ENCODE measurements at places on chromosomes 16 and 17.

- DNase-seq = no peak
Measured at GRCh38 chr17:70564006-70564620, 394.8 kb downstream of the KCNJ2 start.

DNA sequence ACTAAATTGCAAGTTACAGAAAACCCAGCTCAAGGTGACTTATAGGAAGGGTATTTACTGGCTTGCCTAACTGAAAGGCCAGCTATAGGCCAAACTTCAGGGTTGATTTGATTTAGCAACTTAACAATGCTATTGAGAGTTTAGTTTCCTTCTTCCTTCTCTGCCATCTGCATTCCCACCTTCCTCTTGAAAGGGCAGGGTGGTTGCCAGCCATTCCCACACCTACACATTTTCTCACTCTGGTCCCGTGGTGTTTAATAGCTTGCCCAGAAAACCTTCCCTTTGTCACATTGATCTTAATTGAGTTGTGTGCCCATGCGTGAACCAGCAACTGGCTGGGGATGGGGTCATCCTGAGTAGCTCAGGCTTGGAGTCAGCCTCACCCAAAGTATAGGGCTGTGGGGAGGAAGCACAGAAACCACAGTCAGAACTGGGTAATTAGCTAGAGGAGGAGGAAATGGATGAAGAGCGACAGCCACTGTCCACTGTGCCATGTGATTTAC is 194.7 kb downstream of the SPECC1 start:
- DNase-seq = no peak

GRCh38 chr16:84715854-84716253 is 16.1 kb downstream of the USP10 start:
- DNase-seq = no peak

- DNase-seq = peak; percentile 57
Measured at GRCh38 chr16:77336637-77337036, 98.2 kb downstream of the ADAMTS18 start.

DNA sequence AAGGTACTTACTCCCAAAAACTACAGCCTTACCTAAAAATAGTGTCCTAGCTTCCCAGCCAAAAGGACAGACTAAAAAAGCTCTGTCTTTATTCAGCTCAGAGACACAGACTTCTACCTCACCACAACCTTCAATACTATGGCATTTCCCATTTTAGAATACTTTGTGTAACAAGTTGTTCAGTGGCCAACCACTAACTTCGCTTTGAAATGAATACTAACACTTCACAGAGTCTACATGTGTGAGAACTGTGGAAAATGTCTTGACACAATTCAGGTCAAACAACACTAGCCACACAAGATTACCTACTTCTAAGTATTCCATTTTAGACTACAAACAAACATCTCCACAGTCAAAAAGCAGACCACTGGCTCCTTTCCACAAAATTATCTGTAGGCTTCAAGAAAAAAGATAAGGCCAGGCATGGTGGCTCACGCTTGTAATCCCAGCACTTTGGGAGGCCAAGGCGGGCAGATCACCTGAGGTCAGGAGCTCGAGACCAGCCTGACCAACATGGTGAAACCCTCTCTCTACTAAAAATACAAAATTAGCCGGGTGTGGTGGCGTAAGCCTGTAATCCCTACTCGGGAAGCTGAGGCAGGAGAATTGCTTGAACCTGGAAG is 3.2 kb downstream of the HELZ start:
- DNase-seq = no peak

DNA sequence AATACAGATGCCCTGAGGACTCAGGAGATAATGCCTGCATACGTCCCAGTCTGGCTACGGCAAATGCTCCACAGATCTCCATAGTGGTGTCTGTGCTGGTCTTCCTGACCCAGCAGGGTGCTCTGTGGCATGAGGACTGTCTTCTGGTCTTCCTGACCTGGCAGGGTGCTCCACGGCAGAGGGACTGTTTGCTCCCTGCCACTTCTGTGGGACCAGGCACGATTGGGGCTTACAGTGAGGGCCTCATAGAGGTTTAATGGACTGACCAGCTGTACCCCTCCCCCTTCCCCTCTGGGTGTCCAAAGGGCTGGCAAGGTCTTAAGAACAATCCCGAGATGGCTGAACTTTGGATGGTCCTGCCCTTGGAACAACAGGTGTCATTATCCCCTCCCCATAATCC is 123.1 kb downstream of the C16orf78 start:
- DNase-seq = no peak

DNA sequence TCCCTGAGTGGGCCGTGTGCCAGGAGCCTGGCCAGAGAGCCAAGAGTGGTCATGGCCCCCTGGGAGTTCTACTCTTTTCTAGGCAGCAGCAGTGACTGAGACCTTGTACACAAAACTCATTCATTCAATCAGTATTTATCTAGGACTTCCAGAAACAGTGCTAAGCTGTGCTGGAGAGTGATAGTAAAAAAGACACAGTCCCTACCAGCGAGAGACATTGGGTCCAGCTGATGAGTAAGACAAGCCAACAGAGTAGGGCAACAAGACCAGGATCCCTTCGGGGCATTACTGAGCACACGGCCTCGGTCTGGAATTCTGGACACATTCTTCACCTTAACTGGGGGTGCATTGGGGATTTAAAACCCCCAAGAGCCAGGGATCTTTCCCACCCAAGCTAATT is 20.2 kb downstream of the CBX4 start:
- no peak for DNase-seq

Measured in smooth muscle cell of the brain vasculature (primary cell).